Cortex of kidney (tissue), 1 donor: ENCODE measurements at places on chromosomes 6 and 20.

- no peak for DNase-seq
These were observed 445.4 kb downstream of the GJA1 start for GRCh38 chr6:121880831-121881230.

- no peak for DNase-seq
These were observed 3.2 kb downstream of the TXLNB start for GRCh38 chr6:139288496-139289040.

DNA sequence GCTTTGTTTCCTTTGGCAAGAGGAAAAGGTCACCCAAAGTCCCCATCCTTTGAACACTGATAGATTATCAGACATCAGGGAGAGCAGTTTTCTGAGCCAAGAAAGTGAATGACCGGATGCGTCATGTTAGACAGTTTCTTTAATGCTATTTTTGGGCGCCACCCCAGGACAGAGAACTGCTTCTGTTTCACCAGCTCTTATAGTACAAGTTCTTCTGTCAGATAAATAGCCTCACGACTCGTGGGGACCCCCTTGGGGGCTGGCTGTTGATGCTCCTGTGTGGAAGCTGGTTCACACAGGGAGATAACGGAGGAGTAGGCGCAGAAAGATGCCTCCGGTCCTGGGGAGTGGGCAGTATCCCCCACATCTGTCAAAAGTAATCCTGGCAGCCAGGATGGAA lies 54.6 kb downstream of the NPEPL1 start:
- no peak for DNase-seq

DNA sequence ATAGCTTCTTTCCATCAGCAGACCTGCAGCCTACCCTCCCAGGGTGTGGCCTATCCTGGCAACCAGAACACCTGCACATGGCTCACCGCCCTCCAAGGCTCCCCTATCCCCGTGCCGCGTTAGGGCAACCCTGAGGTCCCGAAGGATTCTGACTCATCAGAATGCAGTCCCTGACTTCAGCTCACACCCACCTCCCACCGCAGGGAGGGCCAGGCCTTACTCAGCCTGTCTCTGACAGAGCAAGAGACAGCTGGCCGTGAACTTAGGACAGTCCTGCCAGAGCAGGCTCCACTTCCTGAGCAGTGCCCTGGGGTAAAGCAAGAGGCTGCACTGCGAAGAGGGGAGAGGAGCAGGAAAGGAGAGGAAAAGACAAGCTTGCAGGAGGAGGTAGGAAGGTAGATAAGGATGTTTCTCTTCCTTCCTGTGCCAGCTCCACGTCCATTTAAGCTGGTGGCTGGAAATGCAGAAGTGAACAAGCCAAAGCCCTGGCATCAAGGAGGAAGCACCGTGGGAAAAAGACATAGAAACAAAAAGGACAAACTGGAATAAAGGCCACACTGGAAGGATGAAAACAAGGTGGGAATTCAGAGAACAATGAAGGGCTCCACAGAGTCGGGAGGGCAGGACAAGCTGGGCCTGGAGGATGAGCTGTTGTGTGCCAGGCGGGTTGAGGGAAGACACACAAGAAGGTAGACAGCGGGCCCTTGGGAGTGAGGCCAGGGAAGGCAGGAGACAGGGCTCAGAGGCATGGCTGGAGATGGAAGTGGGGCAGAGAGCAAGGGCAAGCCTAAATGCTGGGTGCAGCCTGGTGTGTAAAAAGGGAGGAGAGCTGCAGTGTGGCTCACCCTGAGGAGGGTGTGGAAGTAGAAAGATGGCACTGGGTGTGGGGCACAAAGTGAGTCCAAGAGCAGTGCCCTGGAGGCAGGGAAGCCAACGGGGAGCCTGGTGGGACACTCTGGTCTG lies 102.7 kb downstream of the SLC23A2 start:
- no peak for DNase-seq

- no peak for DNase-seq
These were observed 1.1 kb downstream of the FBXO30 start for GRCh38 chr6:145813285-145814034.

DNA sequence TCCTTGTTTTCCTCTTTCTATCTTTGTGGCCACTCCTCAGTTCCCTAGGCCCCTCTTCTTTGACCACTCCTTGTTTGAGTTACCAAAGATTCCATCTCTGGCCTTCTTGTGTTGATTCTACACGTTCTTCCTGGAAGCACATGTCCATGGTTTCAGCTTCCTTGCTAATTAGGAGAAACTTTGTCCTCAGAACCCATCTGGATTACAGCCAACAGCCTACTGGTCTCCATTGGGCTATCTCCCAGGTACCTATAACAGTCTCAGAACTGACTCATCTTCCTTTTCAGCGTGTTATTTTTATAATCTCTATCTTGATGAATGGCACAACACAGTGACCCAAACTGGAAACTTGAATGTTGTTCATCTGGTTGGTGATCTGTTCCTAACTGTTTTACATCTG lies 17.5 kb downstream of the PTPRA start:
- no peak for DNase-seq

DNA sequence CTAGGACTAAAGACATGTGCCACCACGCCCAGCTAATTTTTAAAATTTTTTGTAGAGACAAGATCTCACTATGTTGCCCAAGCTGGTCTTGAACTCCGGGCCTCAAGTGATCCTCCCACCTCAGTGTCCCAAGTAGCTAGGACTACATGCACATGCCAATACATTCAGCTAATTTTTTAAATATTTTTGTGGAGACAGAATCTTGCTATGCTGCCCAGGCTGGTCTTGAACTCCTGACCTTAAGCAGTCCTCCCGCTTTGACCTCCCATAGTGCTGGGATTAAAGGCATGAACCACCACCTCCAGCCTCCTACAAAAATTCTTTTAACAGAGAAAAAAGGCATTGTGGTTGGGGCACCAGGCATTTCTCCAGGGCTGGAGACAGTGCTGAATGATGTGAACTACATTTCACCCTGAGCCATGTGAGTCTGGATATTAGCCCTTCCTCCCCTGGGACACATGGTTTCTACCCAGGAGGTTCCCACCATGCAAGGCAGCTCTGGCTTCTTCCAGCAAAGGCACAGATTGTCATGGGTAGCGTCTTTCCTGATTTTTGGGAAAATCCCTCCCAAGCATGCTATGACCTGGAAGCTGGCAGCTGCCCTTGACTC lies 36.3 kb upstream of the CMTR1 start:
- DNase-seq = no peak

GRCh38 chr6:145668844-145669243 lies 66.5 kb downstream of the EPM2A start:
- no peak for DNase-seq

- DNase-seq = no peak
These were observed 82.7 kb downstream of the JAG1 start for GRCh38 chr20:10590950-10591671.

GRCh38 chr6:136546331-136546730 lies 3.9 kb downstream of the MAP7 start:
- no peak for DNase-seq

- no peak for DNase-seq
These were observed 79.5 kb downstream of the PAK5 start for GRCh38 chr20:9759392-9759791.

GRCh38 chr6:33748841-33749240 lies 2.1 kb upstream of the IP6K3 start:
- no peak for DNase-seq

DNA sequence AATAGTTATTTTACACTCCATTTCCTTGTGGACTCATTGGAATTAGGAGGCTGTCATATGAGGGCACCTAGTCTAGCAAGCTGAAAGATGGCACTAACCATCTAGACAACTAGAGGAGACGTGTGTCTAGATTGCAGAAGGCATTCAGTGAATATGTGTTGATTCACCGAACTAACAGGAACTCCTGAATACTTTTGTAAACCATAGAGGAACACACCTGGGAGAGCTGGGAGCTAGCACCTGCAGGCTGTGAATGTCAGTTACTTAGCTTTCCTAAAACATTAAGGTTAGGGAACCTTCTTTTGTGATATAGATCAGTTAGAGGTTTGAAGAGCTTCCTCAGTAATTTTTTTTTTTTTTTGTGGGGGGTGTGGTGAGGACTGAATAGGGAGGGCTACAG lies 7.7 kb downstream of the OPN5 start:
- DNase-seq = no peak

GRCh38 chr6:28311139-28311823 lies 24.7 kb downstream of the ZSCAN31 start:
- DNase-seq = no peak

DNA sequence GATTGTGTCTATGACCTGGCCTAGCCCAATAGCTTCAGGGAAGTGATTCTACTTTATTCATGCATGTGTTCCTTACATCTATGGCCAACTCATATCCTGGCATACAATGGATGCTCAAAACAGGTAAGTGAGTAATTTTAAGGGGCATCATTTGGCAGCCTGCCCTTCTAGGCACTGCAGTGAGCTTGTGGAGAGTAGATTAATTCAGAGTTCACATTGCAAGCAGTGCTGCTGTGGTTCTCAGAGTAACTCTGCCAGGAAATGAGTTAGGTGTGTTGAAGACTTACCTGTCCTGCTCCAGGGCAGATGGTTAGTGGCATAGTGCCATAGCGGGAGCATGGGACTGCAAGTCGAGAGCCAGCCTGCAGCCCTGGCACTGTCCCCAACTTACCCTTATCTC lies 158.0 kb downstream of the SCP2D1 start:
- no peak for DNase-seq

- no peak for DNase-seq
These were observed 21.5 kb downstream of the EZR start for GRCh38 chr6:158797331-158798310.

- DNase-seq = no peak
These were observed 16.4 kb upstream of the BMP7 start for GRCh38 chr20:57282670-57283361.

DNA sequence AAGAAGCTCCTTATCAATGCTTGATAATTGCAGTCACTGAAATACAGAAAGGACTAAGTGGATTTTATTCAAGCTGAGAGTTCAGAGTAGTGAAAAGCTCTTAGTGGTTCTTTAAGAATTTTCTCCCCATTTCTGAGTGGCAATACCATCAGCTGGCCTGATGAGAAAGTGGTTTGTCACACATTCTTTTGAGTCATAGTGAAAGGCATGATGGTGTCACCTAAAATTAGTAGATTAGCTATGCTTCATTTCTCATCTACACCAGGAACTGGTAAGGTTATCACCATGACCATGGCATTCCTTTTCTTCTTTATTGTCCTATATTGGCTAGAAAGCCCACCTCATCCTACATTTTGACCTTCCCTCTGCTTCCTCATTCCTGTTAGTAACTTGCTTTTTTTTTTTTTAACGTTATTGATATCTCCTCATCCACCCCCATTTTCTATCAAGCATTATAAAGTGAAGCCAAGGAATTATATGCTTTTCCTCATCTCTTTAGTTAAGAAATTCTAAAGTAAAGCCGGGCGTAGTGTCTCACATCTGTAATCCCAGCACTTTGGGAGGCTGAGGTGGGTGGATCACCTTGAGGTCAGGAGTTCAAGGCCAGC lies 67.4 kb upstream of the LOC128125822 start:
- DNase-seq = no peak

- no peak for DNase-seq
These were observed 58.0 kb downstream of the ZNF292 start for GRCh38 chr6:87213364-87213763.

GRCh38 chr6:37507690-37508421 lies 8.2 kb upstream of the CCDC167 start:
- no peak for DNase-seq

- no peak for DNase-seq
These were observed 121.6 kb upstream of the GJE1 start for GRCh38 chr6:142011156-142011555.

DNA sequence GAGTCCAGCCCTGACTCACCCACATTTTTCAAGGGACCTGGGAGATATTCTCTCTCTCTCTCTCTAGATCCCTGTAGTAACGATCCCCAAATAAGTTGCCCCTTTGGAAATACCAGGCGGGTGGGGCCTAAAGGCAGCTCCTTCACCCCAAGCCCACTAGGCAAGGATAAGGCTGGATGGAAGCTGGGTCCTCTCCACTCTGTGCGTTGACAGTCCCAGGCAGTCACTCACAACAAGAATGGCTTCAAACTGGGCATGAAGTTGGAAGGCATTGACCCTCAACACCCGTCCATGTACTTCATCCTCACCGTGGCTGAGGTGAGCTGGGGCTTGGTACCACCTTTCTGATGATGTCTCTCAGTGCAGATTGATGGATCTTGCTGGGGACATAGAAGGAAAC lies 21.6 kb downstream of the L3MBTL1 start:
- DNase-seq = no peak

GRCh38 chr6:1756472-1757129 lies 146.9 kb downstream of the FOXC1 start:
- no peak for DNase-seq

DNA sequence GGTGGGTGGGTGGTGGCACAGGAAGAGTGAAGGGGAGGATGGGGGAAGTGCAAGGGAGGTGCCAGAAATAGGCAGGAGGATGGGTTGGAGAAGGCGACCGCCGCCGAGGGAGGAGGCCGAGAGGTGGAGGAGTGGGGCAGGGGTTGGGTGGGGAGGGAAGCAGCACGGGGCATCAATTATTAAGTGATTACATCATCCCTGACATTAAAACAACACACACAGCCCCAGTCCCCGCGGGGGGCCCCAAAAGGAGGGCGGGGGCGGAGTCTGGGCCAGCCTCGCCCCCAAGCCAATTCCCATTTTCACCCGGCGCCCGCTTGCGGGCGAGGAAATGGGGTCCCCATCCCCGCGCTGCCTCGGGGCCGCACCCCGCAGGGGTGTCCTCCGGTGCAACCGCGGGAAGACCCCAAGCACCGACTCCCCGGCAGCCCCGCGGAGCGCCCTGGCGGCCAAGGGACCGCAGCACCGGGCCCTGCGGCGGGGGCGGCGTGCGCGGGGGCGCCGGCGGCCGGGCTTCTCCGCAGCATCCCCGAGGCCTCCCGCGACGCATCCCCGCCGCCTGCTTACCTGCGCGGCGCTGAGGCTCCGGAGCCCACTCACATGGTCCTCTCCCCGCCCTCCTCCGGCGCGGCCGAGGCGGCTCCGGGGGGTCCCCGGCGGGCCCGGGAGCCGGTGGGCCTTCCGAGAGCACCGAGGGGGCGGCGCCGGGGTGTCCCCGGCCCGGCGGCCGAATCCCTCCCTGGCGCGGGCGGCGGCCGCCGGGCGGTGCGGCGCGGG lies 663 bp downstream of the FYN start:
- DNase-seq = no peak

- DNase-seq = no peak
These were observed 80.2 kb downstream of the PREP start for GRCh38 chr6:105322499-105323225.

DNA sequence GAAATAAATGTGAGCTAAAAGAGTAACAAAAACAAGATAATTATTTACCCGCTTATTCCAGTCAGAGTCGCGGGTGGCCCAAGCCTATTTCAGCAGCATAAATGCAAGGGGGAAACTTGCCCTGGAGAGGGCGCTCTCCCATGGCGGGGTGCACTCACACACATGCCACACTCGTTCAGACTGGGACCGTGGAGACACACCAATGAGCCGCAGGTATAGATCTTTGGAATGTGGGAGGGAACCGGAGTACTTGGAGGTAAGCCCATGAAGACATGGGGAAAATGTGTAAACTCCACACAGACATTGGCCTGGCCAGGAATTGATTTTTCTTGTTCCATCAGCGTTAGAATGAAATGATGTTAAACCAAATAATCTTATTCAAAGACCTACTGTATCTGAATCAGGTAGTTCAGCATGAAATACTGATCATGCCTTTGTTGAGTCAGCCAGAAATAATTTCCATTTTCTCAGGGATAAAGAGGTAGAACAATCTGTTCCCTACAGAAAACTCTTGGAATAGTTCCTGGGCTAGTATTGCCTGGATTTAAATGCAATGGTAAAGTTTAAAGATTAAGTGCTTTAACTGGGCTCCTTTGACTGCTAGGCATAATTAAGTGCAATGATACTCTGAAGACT lies 191.5 kb downstream of the MCHR2 start:
- no peak for DNase-seq
